Posterior vena cava (tissue), 2 donors: ENCODE measurements at places on chromosomes 6 and 20. TPM values are rescaled to one million over a fixed set of nuclear protein-coding genes. Genes with fewer than 3 reads are reported as not detected.

Gene CBLN4
- total RNA-seq = 0.14 TPM

Gene OR12D3
- not detected for total RNA-seq

Gene AIF1
- total RNA-seq = 18.1 TPM

Gene CFB
- 35.8 TPM for total RNA-seq

Gene PDCD2
- total RNA-seq = 40.7 TPM

Gene MYH7B
- total RNA-seq = 0.42 TPM

Gene FAM50B
- 4.8 TPM for total RNA-seq

Gene ANKRD6
- total RNA-seq = 16.0 TPM

Gene FUT9
- total RNA-seq = under 0.01 TPM

Gene TUBE1
- total RNA-seq = 17.0 TPM

Gene PRDM13
- not detected for total RNA-seq

Gene NOX3
- not detected for total RNA-seq

Gene GTSF1L
- not detected for total RNA-seq

Gene OPRL1
- 0.76 TPM for total RNA-seq

Gene INSM1
- total RNA-seq = not detected

Gene ZNF217
- total RNA-seq = 22.7 TPM

Gene SLC25A27
- total RNA-seq = 14.9 TPM

Gene HFE
- total RNA-seq = 11.8 TPM

Gene METTL24
- 12.0 TPM for total RNA-seq

Gene CYP21A2
- 2.5 TPM for total RNA-seq

Gene SLPI
- 14.6 TPM for total RNA-seq

Gene TRIM31
- not detected for total RNA-seq
